ENCODE measurements at places on chromosomes 3 and 15.

GRCh38 chr15:78949461-78949860 lies 4.6 kb upstream of the CTSH start:
- DNase-seq = no peak

GRCh38 chr15:44282101-44282500 lies 6.4 kb upstream of the GOLM2 start:
- DNase-seq = no peak

DNA sequence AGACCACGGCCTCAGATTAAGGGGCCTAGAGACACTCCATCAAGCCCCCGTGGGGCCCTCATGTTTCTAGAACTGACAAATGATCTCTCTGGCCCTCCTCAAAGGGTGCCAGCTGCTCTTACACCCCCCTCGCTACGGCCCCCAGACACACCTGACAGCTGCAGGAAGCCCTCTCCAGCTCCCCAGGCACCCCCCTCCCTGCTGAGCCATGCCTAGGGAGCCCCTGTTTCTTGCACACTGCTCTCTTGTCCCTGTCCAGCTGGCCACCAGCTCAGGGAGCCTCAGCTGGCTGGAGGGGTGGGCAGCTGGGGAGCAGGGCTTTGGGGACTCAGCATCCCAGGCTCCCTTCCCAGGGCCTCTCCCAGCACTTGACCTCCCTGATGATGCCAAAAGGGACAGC lies 14.8 kb downstream of the TNK2 start:
- no peak for DNase-seq

DNA sequence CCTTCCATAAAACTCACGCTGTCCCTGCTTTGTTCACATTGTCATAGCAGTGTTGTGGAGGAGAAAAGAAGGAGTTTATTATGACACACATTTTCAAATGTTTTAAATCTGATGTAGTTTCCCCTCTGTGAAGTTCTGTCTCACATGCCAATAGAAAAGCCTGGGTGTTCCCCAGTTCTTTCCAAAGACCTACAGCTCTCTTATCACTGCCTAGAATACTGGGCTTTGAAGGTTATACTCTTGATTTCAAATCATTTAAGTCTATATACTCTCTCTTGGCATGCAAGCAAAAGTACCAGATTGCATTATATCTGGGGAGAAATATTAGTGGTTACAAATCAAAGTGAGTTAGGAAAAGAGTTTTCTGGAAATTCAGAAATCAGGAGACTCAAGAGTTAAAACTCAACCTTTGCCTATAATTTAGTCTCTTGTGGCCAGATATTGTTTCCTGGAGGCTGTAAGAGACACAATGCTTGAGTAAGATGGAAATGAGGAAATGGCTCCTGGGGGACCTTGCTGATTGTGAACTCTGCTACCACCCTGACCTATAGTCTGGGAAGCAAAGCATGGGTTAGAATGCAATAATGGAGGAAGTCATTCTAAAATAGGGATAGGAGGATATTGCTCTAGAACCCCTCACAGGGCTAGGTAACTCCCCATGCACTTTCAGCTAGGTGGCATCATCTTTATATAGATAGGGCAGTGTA lies 182.8 kb downstream of the KCNAB1 start:
- no peak for DNase-seq

- DNase-seq = no peak
Measured at GRCh38 chr3:142502187-142502985, 54.5 kb upstream of the XRN1 start.
